ENCODE measurements at places on chromosomes 4 and X.
A peak's percentile ranks its signal among the peaks of the same experiment; 100 is the strongest.

GRCh38 chrX:118570209-118570608, 74.6 kb downstream of the DOCK11 start:
- no peak for DNase-seq

GRCh38 chrX:141839856-141840255, 1.7 kb downstream of the MAGEC3 start:
- DNase-seq: no peak

DNA sequence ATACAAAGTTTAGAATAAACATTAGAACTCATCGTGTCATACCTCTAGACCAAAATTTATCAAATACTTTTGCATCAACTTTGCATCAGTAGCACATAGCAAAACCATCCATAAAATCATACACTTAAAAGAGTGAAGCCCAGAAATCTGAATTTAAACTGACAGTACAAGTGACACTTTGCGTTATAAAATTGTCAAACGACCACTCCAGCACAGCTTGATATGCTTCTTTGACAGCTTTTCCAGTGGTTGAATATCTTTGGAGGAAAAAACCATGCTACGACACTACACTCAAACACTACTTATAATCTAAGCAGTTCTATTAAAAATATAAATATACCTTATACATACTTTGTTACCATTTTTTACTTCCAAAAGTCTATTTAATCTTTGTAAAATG, 1644.4 kb downstream of the STIM2 start:
- DNase-seq: no peak

DNA sequence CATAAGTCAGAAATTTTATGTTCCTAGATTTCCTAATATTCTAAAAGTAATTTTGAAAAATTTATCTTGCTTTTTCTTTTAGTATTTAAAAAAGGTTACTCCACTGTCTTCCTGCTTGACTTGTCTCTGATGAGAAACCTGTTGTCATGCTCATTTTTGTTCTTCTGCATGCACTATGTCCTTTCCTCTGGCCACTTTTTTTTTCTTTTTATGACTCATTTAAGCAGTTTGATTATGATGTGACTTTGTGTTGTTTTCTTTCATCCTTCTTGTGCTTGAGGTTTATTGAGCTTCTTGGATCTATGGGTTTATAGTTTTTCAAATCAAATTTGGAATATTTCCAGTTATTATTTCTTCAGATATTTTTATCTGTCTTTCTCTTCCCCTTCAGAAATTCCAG, 12.0 kb upstream of the UFSP2 start:
- no peak for DNase-seq

DNA sequence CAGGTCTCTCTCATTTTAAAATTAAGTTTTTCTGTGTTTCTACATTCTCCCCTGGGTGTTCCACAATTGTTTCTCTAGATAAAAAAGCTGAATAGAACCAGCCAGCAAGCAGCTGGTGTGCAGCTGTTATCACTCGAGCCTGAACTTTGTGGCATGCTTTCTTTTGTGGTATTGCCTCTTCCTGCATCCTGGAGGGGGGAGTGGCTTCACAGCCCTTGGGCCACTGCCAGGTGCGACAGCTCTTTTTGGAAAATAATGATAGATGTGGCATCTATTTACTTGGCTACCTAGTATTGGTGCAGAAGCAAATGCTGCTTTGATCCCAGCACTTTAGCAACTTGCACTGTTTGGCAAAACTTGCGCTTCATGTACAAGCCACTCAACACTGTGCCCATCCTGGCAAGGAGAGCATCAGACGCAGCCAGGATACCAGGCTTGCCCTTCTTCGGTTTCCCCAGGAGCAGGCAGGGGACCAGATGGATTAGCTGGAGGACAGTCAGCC, 69.4 kb downstream of the HMGB2 start:
- peak; percentile 64 for DNase-seq

All from CD4-positive, alpha-beta T cell treated with Interleukin-17A for 4 hours (primary cell).